Stimulated activated CD4-positive, alpha-beta T cell treated with anti-CD3 and anti-CD28 coated beads, Interleukin-2, amount 100 ng/mL, for 48 hours (primary cell): ENCODE measurements at places on chromosomes 2 and 18.

DNA sequence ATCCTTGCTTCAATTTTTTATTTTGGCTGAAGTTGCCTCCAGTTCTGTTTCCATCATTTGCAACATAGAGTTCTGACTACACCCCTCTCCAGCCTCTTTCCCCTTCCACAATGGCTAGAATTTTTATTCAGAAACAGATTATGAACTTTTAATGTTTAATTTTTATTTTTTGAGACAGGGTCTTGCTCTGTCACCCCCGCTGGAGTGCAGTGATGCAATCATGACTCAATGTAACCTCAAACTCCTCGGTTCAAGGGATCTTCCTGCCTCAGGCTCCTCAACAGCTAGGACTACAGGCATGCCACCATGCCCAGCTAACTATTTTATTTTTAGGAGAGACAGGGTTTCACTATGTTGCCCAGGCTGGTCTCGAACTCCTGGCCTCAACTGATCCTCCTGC is 2.8 kb downstream of the NTSR2 start:
- no peak for DNase-seq

GRCh38 chr18:45745817-45746461 is 22.0 kb downstream of the SLC14A1 start:
- DNase-seq, result no peak

DNA sequence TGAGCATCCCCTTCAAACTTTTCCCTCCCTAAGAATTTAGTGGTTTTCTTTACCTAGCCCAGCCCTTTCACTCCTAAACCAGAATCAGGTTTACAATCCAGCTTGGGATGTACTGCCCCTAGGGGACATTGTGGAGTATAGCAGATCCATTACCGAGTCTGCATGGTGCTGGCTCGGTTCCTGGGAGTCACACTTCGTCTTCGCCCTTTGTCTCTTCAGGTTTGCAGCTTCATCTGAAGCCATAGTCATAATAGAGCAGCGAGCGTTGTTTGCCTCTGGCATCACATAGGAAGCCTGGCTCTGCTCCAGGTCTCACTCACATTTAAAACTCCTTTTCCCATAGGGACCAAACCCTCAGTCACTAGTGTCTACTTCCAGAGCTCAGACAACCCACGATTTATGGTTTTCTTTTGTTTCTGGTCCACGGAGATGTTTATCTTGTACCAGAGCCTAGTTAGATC is 16.8 kb upstream of the LYPD6 start:
- no peak for DNase-seq

DNA sequence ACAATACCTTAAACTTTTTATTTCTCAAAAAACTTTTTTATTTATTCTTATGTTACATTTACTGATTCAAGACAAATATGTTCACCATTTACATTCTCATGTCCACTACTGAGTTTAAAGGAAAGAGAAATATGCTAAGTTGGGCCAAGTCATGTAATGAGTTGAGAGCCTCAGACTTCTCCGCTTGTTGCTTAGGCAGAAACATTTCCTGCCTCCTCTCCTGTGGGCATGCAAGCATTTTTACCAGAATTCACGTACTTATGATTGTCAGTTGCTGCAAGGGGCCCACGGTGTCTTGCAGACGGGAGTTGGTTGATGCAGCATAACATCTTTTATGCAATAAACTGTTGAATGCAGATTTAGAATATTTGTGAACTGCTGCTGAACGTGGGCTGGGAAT is 51.8 kb downstream of the MYO1B start:
- no peak for DNase-seq

DNA sequence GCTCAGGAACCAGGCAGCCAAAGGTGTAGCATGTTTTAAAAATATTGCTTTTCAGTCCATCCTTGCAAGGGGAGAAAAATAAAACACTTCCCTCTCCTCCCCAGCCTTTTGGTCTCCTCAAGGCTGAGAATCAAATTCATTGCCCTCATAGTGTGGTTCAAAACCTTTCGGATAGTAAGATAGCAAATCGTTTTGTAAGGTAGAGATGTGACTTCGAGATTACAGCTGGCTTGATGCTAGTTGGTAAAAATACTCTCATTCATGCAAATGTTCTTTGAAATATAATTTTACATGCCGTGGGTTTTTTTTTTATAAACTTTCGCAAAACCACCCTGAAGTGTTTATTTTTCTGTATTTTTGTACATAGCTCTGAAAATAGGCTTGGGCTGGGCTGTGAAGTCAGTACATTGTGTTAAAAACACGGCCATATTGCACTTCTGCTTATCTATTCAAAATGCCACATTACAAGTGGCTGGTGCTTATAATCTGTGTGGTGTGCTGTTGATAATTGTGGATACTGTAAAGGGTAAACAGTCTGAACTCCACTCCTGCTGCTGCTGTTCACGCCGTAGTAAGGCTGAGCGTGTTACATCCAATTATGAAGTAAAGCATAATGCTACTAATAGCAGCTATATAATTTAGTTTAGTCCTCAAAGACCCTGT is 172.0 kb upstream of the SIX3 start:
- no peak for DNase-seq

GRCh38 chr2:183186766-183187165 is 62.5 kb downstream of the NUP35 start:
- DNase-seq, result no peak

DNA sequence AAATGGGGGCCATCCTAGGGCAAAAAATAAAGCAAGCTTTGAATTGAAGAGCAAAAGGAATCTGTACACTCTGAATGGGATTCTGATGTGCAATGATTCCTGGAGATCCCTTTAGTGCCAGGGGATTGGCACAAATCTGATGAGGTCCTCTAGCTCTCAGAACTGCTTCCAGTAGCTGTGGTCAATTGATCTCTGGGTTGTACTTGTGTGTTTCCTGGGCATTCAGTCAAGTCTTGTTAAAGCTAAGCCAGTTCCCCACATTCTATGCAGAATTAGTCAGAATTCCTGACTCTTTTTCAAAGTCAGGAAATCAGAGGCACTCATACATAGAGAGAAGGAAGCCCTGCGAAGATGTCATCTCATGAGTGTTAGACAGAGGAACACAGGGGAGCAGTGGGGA is 161.3 kb downstream of the DNER start:
- no peak for DNase-seq

GRCh38 chr2:120036145-120036544 is 23.3 kb downstream of the EPB41L5 start:
- DNase-seq, result no peak

DNA sequence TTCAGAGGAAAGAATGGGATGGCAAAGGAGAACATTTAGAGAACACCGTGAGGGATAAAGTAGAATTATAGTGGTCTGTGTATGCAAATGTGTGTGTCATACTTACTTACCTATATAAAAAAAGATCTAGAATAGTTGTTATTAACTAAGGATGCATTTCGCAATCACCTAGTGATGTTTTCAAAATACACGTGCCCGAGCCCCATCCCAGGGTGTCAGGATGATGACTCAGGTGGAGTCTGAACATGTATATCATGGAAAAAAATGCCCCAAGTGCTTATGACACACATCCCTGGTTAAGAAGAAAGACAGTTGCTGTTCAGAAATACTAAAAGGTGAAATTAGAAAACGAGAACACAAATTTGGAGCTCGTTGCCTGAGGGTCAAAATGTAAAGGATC is 109.0 kb downstream of the CERS6 start:
- no peak for DNase-seq

DNA sequence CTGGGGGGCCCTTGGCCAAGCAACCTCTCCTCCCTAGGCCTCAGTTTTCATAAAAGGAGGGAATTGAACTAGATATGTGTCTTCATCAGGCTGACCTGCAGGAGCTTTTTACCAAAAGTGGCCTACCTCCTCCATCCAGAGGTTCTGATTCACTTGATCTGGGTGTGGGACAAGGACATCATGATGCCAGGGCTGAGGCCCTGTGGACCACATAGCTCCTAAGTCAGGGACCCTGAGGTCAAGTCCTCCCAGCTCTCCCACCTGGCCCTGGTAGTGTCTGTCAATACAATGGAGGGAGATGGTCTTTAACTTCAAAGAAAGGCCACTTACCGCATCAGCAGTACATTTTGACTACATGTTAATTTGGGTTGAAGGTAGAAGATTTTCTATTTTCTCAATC is 10.4 kb downstream of the IL1RN start:
- DNase-seq, result no peak

- no peak for DNase-seq
Observed at GRCh38 chr2:74653589-74653984, 460 bp upstream of the SEMA4F start.

- no peak for DNase-seq
Observed at GRCh38 chr2:85505551-85506238, 33.3 kb upstream of the MAT2A start.

DNA sequence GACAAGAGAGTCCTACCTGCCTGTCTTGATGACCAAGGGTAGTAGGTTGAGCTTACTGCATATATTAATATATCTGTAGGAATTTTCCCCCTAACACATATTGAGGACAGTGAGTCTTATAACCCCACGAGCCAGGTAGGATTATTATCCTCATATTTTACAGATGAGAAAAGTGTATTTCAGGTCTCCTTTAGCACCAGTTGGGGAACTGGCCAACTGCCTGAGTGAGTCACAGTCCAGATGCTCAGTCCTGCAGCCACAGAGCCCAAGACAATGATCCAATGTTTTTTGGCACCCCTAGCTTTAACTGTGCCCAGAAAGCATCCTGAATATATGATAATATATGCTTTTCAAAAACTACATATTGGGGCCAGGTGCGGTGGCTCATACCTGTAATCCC is 30.8 kb upstream of the GLS start:
- DNase-seq, result no peak

- no peak for DNase-seq
Observed at GRCh38 chr18:46736135-46736534, 20.7 kb downstream of the ST8SIA5 start.

DNA sequence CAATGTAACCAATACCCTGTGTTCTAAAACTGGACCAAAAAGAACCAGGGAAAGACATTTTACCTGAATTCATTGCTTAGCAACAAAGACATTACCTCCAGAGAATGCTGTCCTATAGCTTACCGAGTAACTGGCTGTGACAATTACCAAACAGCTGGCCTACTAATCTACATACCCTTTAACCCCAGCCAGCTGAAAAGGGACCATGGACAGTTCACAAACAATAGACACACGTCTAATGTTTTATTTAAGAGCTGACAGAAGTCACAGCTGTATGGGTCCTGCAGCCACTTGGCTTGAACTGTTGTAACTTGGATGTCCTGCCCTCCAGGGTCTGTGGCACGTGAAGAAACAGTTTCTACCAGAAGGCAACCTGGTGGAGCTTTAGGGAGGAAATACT is 130.1 kb upstream of the EFEMP1 start:
- DNase-seq, result no peak

GRCh38 chr2:199997296-199997695 is 41.9 kb downstream of the MAIP1 start:
- no peak for DNase-seq

DNA sequence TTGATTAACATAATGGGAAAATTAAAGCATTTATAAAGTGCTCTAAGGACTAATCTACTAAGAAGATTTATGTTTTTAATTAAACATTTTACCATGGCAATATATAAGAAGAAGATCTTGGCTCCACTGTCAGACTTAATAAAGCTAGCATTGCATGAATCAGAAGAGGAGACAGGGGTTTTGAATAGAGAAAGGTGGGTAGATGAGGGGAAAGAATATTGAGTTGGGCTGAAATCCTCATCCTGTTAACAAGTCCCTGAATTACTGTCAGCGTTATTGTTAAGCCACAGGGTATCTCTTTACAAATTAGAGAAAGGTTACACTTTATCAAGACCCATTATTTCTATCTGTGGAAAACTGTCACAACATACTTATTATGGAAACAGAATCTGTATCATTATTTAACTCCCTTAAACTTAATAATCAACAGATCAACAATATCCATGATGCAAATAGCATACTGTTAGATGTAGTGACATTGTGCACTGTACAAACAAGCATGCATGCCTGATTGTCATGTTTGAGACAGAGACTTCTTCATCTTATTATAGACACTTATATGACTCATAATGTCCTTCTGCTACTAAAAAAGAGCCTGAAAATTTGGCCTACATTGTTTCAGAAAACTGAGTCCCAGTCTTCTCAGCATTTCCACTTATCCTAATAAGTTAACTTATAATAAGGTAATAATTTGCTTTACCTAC is 304.1 kb downstream of the NRXN1 start:
- DNase-seq, result no peak

GRCh38 chr2:38505779-38506178 is 96.9 kb downstream of the HNRNPLL start:
- DNase-seq, result no peak

DNA sequence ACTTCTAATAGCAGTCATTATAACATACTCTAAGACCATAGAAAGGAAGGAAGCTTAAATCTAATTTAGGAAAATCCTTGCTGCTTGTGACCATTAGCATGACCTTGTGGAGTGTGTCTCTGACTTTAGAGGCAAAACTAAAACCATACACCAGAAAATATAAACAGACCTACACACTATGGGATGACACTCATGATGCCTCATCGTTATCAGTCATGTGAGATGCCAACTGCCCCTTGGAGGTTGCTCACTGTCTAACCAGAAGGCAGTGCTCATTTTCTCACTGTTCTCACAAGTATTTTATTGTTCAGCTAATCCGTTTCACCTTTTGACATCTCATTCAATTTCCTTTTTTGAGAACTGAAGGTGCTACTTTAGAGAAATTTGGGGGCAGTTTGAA is 376.9 kb downstream of the RND3 start:
- no peak for DNase-seq

GRCh38 chr2:233247116-233247515 is 4.4 kb upstream of the ATG16L1 start:
- no peak for DNase-seq

DNA sequence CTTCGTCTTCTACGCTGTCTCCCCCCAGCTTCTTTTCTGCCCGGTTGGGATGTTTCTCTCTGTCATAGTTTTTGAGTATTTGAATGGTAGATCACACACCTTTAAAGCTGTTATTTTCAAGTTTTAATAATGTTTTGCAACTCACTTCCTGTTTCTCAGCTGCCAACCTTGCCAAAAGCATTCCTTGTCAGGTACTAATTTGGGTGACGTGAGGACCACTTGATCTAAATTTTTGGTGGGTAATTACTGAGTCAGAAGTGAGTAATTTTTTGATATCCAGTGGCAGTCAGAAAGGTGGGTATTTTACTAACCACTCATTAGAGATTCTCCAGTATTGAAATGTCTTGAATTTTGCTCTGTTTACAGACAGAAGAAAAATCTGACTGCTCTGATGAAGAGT is 852.4 kb upstream of the FANCL start:
- no peak for DNase-seq

DNA sequence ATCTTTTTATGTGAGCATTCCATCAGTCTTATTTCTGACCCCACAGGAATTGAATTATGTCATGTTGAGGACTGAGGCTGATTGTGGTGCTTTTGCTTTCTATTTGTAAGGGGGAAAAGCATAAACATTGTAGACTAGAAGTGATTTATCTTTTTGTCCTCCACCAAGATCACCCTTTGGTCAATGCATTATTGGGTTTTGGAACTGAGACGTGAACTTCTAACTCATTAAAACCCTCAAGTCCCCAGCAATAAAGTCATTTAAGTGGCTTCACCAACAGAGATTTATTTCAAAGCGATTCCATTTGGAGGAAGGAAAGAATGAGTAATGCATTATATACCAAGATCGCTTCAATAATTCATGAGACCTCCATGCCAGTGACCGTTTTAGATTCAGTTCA is 75.5 kb upstream of the TXNDC2 start:
- DNase-seq, result no peak

GRCh38 chr2:153622285-153622684 is 143.7 kb upstream of the RPRM start:
- no peak for DNase-seq
